ENCODE measurements at places on chromosomes 2 and 18.

- DNase-seq, result no peak
Measured at GRCh38 chr2:231533777-231534125, 3.5 kb upstream of the NMUR1 start.

- no peak for DNase-seq
Measured at GRCh38 chr2:178282075-178282815, 87.9 kb downstream of the OSBPL6 start.

DNA sequence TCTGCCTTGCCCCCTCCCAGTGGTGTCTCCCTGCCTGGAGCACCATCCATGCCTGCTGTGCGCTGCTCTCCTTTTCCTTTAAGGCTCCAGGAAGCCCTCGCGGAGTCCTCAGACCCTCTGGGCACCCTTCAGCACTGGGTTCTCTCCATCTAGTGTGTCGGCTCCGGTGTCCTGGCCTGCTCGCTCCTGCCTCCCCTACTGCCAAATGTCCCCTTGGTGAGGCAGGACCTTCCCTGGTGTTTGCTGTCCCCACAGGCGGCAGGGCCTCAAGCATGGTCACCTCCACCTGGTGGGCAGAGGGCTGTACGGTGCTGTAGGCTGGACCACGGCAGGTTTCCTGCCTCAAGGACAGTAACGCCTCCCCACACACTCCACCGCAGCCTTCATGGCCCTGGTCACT lies 90.2 kb downstream of the DGKD start:
- no peak for DNase-seq

DNA sequence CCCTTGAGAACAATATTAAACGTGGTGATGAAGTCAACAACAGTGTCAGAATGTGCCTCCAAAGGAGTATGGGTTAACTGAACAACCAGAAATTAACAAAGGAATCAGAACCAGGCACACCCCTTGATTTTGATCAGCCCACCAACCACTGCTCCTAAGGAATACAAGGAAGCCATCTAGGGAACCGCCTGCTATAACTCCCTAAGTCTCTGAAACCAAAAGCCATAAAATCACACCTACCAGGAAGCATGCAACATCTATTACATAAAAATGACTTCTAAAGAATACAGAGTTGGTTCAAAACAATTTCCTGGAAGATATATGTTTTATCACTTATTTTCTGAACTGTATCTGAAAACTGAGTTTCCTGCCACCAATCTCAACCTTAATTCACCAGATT lies 360.0 kb downstream of the EPHA4 start:
- DNase-seq, result no peak

GRCh38 chr2:219645631-219646527 lies 18.4 kb downstream of the SLC4A3 start:
- DNase-seq, result no peak

DNA sequence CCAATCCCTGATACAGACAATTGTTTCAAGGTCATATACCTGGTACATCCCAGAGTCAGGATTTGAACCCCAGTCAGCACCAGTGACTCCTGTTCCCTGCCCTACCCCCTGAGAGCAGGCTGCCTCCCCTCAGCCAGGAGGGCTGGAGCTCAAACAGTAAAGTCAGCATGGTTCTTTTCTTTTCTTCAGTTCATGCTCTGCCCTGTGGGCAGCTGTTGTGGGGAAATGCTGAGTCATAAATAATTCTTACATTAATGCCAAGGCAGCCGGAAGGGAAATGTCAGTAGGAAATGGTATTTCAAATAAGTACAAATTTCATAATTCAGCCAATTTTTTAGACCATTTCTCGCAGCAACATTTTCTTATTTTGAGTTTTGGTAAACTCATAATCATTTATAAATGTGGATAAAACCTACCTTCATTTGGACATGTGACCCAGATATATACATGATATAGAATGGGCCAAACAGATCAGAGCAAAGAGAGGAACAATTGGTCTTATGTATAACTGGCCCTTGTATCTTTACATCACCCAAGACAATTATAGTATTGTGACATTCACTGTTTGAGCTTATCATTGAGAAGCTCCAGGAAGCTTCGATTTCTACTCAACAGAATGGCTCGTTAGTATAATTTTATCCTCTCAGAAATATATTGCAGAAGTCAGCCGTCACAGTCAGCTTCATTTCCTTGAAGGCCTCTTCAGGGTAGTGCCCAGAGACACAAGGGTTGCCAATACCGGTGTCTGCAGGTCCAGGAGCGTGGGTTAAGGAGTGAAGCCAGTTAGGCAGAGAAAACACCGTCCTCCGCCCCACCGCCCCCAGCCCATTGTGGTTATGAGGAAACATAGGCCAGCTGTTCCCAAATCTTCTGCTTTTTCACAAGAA lies 28.0 kb upstream of the SCYGR1 start:
- peak; percentile 88 for DNase-seq

DNA sequence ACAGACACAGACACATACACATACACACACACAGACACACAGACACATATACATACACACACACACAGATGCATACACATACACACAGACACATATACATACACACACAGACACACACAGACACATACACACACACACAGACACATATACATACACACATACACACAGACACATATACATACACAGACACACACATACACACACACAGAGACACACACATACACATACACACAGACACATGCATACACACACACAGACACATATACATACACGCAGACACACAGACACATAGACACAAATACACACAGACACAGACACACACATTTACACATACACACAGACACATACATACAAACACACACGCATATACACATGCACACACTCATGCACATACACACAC lies 81.5 kb upstream of the ARL4C start:
- DNase-seq, result no peak

DNA sequence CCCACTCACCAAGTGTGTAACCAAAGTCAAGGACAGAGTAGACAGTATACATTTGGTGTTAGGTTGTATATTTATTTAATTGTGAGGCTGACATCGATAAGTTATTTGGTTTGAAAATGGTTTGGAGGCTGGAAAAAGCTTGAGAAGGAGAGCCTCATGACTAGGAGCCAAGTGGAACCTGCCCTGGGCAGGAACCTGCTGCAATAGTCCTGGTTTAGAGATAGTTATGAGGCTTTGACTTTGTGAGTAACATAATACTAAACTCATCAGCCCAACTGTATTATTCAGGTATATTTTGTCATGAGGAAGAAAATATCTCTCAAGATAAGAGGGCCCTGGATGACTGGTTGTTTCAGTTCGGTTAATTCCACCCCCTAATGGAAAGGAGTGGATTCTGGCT lies 234.3 kb upstream of the CYRIA start:
- DNase-seq, result no peak

DNA sequence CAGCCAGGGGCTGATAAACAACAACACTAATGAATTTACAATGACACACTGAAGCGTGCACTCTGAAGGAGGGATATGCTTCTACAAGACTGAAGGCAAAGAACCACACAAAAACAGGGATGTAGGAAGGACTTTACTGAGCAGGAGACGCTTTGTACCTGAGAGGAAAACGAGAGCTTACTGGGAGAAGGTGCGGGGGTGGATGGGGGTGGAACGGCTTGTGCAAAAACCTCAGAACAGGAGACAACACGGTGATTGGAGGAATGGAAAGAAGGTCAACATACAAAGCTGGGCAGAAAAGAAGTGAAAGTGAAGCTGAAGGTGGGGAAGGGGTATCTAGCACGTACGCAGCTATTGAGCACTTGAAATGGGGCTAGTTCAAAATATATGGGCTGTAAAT lies 93.1 kb downstream of the SLC8A1 start:
- no peak for DNase-seq

- no peak for DNase-seq
Measured at GRCh38 chr2:147927053-147927588, 82.3 kb downstream of the ACVR2A start.

DNA sequence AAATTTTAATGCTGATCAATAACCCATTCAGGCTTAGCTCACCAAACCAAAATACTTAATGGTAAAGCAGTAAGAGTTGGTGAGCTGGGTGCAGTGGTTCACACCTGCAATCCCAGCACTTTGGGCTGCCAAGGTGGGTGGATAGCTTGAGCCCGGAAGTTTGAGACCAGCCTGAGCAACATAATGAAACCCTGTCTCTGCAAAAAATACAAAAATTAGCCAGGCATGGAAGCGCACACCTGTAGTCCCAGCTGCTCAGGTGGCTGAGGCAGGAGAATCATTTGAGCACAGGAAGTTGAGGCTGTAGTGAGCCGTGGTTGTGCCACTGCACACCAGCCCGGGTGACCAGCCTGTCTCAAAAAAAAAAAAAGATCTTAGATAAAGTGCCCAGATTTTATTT lies 35.7 kb upstream of the MPP4 start:
- DNase-seq, result no peak

- peak; percentile 99 for DNase-seq
Measured at GRCh38 chr2:205698286-205699268, 16.3 kb downstream of the NRP2 start.

DNA sequence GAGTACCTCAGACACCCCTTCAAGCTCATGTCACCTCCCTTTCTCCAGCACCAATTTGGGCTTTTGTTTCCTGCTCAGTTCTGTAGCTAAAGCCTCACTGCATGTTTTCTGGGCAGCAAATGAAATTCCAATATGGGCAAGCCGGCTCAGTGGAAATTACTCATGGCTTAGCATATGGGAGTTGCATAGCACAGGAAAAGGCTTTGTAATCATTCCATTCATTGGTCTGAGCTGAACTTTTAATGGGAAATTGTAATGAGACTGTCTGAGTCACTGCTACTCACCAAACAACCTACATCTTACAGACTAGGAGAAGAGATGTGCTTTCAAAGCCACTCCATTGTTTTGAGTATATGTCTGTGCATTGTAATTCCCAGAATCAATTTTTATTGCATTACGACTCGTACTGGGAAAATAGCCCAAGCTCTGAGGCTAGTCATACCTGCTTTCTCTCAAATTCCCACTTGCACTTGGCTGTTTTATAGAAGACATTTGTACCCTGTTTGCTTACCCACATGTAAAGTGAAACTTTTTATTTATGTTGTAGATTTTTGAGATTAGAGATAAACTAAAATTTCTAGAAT lies 139.5 kb upstream of the LRATD1 start:
- DNase-seq, result no peak

- no peak for DNase-seq
Measured at GRCh38 chr2:16126517-16127275, 186.3 kb downstream of the MYCN start.

- no peak for DNase-seq
Measured at GRCh38 chr2:104758199-104758620, 95.7 kb upstream of the POU3F3 start.

DNA sequence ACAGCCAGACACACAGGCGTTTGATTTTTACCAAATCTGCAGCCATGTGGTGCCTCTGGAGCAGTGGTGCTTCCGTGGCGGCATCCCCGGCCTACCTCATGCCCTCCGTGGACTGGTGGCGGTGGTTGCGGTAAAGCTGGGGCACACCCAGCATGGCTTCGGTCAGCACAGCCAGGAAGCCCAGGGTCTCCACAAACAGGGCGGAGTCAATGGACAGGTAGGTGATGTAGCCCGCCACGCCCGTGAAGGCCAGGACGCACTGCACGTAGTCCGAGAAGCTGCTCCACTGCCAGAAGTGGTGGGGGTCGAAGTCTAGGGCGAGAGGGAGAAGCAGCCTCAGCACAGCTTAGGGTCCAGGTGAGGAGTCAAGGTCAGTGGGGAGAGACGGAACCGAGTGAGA lies 32.4 kb downstream of the SLC66A2 start:
- no peak for DNase-seq

- no peak for DNase-seq
Measured at GRCh38 chr2:204354442-204354856, 190.8 kb upstream of the PARD3B start.

DNA sequence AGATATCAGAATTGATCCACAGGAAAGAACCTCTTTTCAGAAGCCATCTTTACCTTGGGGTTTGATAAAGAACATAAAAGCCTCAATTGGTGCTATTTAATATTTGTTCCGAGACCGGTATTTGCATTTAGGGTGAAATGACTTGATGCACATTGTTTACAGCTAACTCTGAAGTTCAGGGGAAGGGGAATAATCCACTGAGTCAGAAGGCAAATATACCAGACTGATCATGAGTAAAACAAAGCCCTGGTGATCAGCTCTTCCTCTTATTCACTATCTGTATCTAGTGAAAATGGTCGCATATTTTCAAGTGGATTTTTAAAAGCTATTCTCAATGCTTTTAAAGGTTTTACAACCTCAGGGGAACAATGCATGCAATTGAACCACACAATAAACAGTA lies 53.0 kb upstream of the ATP8B1 start:
- no peak for DNase-seq

GRCh38 chr2:75564713-75565359 lies 4.1 kb upstream of the EVA1A start:
- no peak for DNase-seq

GRCh38 chr2:64735504-64735903 lies 81.8 kb upstream of the SERTAD2 start:
- no peak for DNase-seq

DNA sequence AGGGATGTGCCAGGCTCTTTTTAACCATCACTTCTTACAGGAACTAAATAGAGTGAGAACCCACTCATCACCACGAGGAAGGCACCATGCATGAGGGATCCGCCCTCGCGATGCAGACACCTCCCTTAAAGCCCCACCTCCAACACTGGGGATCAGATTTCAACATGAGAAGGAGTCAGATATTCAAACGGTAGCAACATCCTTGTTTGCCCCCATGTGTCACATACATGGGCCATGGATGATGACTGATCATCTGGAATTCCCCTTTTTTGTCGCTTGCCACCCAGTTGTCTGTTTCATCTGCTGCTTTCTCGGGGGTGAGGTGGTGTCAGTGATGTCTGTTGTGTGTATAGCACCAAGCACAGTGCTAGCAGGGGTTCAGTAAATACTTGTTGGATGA lies 57.9 kb downstream of the NCK2 start:
- peak; percentile 73 for DNase-seq

GRCh38 chr2:210623506-210623905 lies 67.1 kb downstream of the CPS1 start:
- DNase-seq, result no peak

DNA sequence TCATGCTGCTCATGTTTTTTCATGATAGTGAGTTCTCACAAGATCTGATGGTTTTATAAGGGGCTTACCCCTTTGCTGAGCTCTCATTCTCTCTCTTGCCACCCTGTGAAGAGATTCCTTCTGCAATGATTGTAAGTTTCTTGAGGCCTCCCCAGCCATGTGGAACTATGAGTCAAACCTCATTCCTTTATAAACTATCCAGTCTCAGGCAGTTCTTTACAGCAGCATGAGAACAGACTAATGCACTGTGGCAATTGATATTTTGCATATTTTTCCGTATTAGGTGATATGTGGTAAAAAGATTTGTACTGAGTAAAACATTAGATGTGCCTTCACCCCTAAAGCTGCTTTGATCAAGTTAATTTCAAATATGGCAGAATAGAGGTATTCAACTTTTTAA lies 48.8 kb downstream of the RAB27B start:
- DNase-seq, result no peak

Data from inflammatory macrophage treated with lipopolysaccharide for 1 hour (primary cell).